ENCODE measurements at places on chromosomes 16 and 17.
A peak's percentile ranks its signal among the peaks of the same experiment; 100 is the strongest.

- no peak for DNase-seq
These were observed 13.0 kb downstream of the KSR1 start for GRCh38 chr17:27469256-27469655.

- no peak for DNase-seq
These were observed 2.6 kb upstream of the TRIM65 start for GRCh38 chr17:75899353-75899752.

DNA sequence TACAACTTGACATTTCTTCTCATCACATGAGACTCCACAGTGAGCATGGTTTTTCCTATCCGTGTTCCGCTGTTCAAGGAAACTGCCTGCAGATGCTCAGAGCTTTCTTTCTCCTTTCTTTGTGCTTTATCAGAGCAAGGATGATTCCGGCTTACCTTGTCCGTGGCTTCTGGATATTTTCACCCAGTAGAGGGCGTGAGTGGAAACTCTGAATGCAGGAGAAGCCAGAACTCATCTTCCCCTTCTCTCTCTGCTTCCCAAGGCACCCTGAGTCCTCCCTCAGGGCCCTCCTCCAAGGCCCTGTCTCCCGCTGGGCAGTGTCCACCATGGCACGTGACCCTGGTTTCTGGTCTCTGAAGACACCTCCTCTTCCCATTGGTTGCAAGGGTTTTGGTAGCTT lies 721.1 kb upstream of the RBFOX1 start:
- no peak for DNase-seq

- no peak for DNase-seq
These were observed 35.0 kb upstream of the ZNF423 start for GRCh38 chr16:49890876-49891275.

DNA sequence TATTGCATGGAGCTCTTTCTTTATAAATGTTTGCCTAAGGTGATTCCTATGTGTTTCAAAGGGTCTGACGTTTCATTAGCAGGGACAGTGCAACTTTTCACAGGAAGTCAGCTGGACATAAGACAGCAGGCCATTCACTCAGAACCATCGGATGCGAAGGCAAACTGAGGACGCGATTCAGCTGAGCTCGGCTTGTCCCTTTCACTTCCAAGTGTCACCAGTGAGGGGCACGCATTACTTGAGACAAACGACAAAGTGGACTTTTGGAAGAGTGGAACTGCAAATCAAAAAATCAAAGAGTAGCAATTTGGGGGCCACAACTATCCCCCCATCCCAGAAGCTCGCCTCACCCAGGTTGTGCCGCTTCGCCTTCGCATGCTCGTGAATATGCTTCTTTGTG lies 14.6 kb downstream of the USP22 start:
- DNase-seq, result no peak

DNA sequence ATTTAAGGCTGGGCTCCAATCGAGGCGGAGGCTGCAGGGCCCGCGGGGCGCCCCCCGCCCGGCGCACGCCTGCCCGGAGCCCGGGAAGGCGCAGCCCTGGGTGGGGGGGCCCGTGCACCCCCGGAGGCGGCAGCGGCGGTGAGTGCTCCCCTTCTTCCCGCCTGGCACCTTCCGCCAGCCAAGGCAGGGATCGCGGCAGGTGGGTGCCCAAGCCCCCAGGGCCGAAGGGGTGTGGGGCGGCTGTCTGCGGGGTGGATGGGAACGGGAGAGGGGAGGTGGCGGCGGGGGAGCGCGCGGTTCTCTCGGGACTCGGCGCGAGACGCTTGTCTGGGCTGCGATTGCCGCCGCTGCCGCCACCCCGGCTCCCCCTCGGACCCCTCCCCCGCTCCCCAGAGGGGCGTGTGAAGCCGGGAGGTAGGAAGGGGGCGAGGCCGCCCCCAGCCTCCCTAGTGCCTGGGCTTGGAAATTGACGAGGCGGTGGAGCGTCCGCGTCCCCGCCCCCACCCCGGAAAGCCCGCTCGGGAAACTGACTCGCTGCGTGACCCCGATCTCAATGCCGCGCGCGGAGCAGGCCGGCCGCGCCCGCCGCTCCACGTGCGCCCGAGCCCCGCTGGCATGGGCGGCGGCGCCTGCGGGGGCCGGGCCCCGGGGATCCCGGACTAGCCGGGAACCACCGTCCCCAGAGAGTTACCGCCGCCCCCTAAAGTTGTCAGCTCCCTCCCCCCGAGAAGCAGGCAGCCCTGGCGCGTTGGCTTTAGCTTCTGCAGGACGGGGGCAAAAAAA lies 231.5 kb downstream of the MRTFB start:
- no peak for DNase-seq

GRCh38 chr17:20189302-20189701 lies 180.1 kb downstream of the SPECC1 start:
- peak; percentile 20 for DNase-seq

GRCh38 chr17:28718333-28719020 lies 809 bp upstream of the RAB34 start:
- DNase-seq, result no peak
